Activated CD8-positive, alpha-beta T cell treated with anti-CD3 and anti-CD28 coated beads for 36 hours (primary cell): ENCODE measurements at places on chromosomes 5 and 9. TPM values are rescaled to one million over a fixed set of nuclear protein-coding genes. Genes with fewer than 3 reads are reported as not detected.

Gene CAVIN4
- 0.09 TPM for total RNA-seq

Gene ARHGEF28
- 0.05 TPM for total RNA-seq

GRCh38 chr5:135013947-135014570 is 20.0 kb downstream of the PITX1 start:
- H3K4me3 ChIP-seq = no peak overlapping the region
- H3K4me1 ChIP-seq = no peaks in the 10 kb centered on the region
- no peak overlapping the region for H3K27ac ChIP-seq
- no peaks in the 10 kb centered on the region for H3K27me3 ChIP-seq
- no peaks in the 10 kb centered on the region for H3K36me3 ChIP-seq

- no peak overlapping the region for H3K27ac ChIP-seq
- DNase-seq = no peak
- H3K27me3 ChIP-seq = peaks cover 5% of the 10 kb centered on the region
- no peak overlapping the region for H3K4me3 ChIP-seq
Observed at GRCh38 chr5:88404405-88404804, 135.8 kb upstream of the TMEM161B start.

DNA sequence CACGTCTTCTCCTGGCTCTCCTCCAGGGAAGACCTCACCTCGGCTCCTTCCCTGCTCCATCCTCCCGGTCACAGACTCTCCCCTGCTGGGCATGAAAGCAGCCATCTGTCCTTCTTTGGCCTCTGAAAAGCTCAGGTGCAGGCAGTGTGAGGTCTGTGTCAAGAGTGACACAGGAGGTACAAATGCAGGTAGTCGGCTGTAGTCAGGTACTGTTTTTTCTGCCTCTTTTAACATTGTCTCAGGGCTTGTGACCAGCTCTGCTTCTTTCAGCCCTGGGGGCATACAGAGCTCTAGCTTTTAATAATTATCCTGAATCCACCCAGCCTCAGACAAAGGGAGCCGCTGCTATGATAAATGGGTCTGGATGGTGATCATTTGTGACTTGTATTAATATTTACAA is 46.4 kb downstream of the C5orf15 start:
- no peaks in the 10 kb centered on the region for H3K27me3 ChIP-seq
- peaks cover 34% of the 10 kb centered on the region for H3K4me1 ChIP-seq
- H3K36me3 ChIP-seq = no peaks in the 10 kb centered on the region
